ENCODE measurements at places on chromosomes 7 and 10. TPM values are rescaled to one million over a fixed set of nuclear protein-coding genes. Genes with fewer than 3 reads are reported as not detected.

GRCh38 chr10:7611909-7612308 lies 54.9 kb downstream of the ITIH5 start:
- DNase-seq: no peak
- no peak overlapping the region for H3K27ac ChIP-seq
- H3K4me1 ChIP-seq: no peaks in the 10 kb centered on the region
- no peaks in the 10 kb centered on the region for H3K36me3 ChIP-seq
- no peaks in the 10 kb centered on the region for H3K27me3 ChIP-seq
- H3K4me3 ChIP-seq: no peak overlapping the region

DNA sequence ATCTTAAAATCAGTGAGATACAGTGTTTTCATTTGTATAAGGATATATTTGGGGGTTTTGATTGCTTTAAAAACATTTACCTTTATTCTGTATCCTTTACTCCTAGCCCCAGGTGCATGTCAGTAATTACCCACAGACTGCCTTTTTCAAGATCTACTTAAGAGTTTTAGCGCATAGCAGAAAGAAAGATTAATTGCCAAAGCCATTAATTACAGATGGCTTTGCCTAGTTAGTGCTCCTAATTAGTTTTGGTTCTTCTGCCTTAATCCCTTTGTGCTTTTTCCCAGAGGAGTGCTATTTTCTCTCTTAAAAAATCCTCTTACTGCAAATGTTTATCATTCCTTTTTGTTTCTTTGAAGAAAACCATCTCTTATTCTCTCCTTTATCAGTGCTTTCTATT lies 122.8 kb downstream of the MAPK8 start:
- no peaks in the 10 kb centered on the region for H3K36me3 ChIP-seq
- no peak overlapping the region for H3K4me3 ChIP-seq
- no peak overlapping the region for H3K27ac ChIP-seq
- H3K4me1 ChIP-seq: no peaks in the 10 kb centered on the region
- no peaks in the 10 kb centered on the region for H3K27me3 ChIP-seq

The GIMAP7 gene
- 4.2 TPM for total RNA-seq

GRCh38 chr7:105644937-105645336 lies 63.6 kb upstream of the EFCAB10 start:
- no peaks in the 10 kb centered on the region for H3K4me1 ChIP-seq
- peaks cover 11% of the 10 kb centered on the region for H3K36me3 ChIP-seq
- no peak for DNase-seq
- no peaks in the 10 kb centered on the region for H3K27me3 ChIP-seq
- no peak overlapping the region for H3K4me3 ChIP-seq

The TAS2R38 gene
- not detected for total RNA-seq

- no peaks in the 10 kb centered on the region for H3K4me1 ChIP-seq
- H3K27ac ChIP-seq: no peak overlapping the region
- H3K4me3 ChIP-seq: no peak overlapping the region
- no peaks in the 10 kb centered on the region for H3K27me3 ChIP-seq
- H3K36me3 ChIP-seq: no peaks in the 10 kb centered on the region
Observed at GRCh38 chr10:75598998-75599397, 167.6 kb downstream of the LRMDA start.

All from adrenal gland (tissue), 19 donors.